ENCODE measurements at places on chromosomes 7 and 10.

- no peak for DNase-seq
Observed at GRCh38 chr7:117269886-117270285, 53.0 kb downstream of the WNT2 start.

- no peak for DNase-seq
Observed at GRCh38 chr10:109977382-109977806, 30.4 kb upstream of the ADD3 start.

- DNase-seq: no peak
Observed at GRCh38 chr7:22582863-22583622, 83.1 kb upstream of the STEAP1B start.

DNA sequence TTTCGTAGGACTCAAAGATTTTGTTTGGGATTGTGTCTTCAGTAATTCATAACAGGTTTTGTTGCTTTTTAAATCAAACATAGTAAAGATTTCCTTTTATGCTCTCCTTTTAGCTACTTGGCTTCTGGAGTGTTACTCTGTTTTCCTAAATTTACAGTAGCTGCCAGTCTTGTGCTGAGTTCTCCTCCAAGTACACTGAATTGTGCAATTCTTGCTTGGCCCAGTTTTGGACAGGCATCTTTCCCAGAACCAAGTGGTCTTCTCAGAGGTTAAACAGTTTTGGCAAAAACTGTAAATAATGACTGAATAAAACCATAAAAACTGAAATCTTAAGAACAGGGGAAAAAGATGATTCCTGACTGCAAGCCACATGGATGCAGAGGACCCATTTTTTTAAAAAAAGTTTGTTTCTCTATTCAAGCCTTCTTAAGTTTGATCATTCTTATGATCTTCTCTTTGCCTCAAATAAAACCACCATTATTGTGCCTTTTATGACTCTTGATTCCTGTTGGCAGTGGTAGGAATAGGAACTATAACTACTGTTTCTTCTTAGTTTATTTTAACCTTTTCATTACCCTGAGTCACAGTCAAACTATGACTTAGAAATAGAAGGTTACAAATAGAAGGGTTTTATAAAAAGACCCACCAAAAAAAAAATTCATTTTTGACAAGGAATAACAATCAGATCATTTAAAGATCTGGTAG is 88.0 kb downstream of the MDFIC start:
- no peak for DNase-seq

- no peak for DNase-seq
Observed at GRCh38 chr10:29897999-29898716, 161.2 kb downstream of the JCAD start.

- DNase-seq: no peak
Observed at GRCh38 chr7:130350945-130351790, 6.6 kb downstream of the CPA5 start.

- no peak for DNase-seq
Observed at GRCh38 chr10:126964190-126964589, 59.0 kb downstream of the DOCK1 start.

DNA sequence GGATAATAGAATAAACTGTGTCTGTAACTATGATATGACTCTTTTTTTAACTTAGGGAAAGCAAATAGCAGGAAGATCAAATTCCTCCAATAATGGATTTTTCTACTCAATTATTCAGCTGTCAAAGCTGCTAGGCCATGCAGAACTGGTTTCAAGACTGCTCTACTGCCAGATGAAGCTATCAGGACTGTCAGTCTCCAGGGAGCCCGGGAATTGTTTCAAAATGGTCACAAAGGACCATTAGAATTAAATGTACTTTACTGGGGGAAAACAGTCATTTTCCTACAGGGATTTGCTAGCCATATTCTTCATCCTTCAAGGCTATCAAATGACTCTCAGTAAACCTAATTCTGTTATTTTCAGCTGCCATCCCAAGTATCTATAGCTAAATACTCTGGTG is 276.3 kb downstream of the LHFPL3 start:
- DNase-seq: no peak

DNA sequence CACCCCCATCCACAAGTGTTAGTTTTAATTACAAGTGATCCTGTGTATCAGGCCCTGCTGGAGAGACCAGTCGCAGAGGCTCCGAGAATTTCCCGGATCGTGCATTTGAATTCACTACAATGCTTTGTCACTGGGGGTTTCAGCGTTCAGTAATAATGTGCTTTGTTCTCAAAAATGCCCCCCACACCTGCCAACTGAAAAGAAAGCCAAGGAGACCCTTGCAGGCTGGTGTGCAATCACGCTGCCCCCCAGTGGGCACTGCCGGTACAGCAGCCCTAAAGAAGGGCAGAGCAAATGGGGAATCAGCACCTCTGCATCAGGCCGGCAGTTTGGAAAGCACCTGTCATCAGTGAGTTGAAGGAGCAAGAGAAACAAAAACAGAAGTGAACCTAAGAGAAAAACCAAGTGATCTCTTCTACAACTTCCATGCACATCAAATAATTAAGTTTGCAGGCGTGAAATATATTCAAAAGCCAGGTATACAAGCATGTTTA is 177.6 kb downstream of the PARD3 start:
- peak; percentile 36 for DNase-seq

DNA sequence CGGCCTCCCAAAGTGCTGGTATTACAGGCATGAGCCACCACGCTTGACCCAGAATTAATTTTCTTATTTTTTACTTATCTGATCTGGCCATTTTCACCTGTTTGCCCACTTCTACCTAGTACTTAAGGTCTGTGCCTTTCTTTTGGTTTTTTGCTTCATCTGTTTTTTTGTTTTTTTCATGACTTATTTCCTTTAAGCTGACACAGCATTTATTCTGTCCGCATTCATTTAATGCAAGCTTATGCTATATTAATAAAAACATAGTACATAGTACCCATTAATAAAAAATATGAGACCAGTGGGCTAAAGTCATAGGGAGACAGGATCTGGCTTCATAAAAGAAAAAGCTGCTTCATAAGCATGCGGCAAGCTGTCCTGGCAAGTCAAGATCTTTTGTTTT is 205.4 kb downstream of the ZEB1 start:
- DNase-seq: no peak

DNA sequence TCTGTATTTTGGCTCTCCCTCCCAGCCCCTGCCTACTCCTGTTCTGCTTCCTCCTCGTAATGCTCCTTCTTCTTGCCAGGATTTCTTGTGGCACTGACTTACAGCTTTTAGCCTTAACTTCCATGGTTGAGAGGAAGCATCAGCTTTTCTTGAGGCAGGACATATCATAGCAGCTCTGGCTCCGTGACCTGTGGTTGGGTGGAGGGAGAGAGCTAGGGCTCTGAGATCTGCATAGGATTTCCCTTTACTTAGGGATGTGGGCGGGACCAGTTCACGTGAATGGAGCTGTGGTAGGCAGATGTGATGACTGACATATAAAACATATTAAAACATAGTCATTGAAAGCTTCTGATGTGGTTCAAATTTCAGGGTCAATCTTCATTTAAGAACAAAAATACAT is 10.6 kb upstream of the RAB11FIP2 start:
- no peak for DNase-seq

GRCh38 chr10:5555021-5555510 is 30.3 kb downstream of the CALML3 start:
- no peak for DNase-seq

DNA sequence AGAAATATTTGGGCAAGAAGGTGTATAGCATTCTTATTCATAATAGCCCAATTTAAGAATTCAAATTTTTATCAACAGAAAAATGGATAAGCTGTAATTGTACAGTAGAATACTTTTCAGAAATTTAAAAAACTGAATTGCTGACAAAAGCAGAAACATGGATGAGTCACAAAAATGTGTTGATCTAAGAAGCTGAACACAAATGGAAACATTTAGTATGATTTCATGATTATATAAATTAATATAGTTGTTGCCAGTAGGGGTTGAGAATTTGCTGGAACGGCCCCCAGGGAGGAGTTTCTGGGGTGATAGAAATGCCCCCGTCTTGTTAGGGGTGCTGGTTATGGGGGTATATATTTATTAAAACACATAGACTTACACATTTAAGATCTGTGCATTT is 179.1 kb downstream of the KLF6 start:
- DNase-seq: no peak

- no peak for DNase-seq
Observed at GRCh38 chr10:15859509-15859905, 800 bp downstream of the MINDY3 start.

GRCh38 chr10:127150136-127150535 is 46.3 kb downstream of the INSYN2A start:
- no peak for DNase-seq

DNA sequence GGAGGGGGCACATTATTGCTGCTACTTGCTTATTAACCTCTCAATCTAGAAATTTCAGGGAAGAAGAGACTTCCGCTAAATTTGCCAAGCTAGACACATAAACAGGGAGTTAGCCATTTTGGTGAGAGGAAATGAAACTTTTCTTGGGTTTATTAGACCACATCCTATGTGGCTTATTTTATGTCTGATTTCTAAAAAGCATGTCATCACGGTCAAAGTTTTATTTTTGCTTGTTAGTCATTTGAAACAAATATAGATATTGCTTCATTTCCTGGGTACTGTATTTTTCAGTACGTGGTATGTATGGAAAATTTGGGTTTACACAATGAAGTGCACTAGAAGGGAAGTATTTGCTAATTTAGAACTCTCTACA is 144.1 kb downstream of the TCF7L2 start:
- no peak for DNase-seq

- no peak for DNase-seq
Observed at GRCh38 chr7:151851145-151851751, 25.7 kb downstream of the PRKAG2 start.

GRCh38 chr10:43126759-43127424 is 11.4 kb upstream of the CSGALNACT2 start:
- DNase-seq: peak; percentile 31

GRCh38 chr10:44051091-44051490 is 333.8 kb downstream of the CXCL12 start:
- DNase-seq: no peak

DNA sequence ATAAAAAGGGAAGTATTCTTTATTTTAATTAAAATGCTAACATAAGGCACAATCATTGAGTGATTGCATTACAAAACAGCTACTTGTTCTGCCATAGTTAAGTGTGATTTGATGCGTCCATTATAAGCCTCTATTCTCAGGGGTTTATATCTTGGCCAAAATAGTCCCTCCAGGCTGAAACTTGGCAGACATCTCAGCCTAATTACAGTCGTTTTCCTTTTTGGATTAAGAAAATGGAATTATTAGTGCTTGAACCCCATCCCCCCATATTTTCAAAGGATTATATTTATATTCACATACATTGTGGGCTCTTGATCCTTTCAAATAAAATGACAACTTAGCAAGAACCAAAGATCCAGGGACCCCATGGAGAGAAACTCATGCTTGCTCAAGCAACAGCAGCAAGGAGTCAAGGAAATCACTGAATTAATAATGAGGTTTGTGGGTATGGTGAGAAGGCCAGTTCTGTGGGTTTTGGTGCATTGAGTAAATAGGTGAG is 66.7 kb upstream of the NEUROD6 start:
- no peak for DNase-seq

- no peak for DNase-seq
Observed at GRCh38 chr7:128214463-128214862, 26.6 kb upstream of the LEP start.

- no peak for DNase-seq
Observed at GRCh38 chr7:23889566-23889965, 179.5 kb downstream of the STK31 start.

DNA sequence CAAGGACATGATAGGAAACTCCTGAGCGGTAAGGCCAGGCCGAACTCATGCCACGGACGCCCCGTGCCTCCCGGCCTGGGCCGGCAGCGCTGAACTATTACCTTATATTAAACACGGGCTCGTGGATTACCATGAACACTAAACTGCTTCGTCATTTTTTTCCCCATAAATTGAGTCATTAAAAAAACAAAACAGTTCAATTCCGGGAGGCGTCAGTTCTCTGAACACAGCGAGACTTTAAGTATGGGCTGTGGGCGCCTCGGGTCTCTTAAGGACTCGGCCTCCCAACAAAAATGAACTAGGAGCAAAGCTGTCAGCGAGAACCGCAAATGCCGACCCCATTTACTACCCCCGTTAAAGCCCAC is 519 bp downstream of the PITRM1 start:
- peak; percentile 43 for DNase-seq

GRCh38 chr7:47552621-47553020 is 29.3 kb downstream of the TNS3 start:
- no peak for DNase-seq

- no peak for DNase-seq
Observed at GRCh38 chr7:98993024-98993897, 114.9 kb downstream of the TRRAP start.

DNA sequence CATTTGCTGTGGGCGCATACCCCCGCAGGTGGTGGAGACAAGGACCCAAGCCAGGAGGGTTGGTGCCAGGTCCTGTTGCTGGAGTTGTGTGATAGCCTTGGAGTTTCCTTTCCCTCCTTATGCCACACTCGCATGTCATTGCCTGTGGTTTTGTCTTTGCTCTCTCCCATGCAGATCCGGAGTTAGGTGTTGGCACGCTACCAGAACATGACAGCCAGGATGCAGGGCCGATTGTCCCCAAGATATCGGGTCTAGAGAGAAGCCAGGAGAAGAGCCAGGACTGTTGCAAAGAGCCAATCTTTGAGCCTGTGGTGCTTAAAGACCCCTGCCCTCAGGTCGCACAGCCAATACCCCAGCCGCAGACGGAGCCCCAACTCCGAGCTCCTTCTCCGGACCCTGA is 369.2 kb upstream of the GALNT17 start:
- no peak for DNase-seq

GRCh38 chr10:70192326-70192968 is 22.1 kb upstream of the SAR1A start:
- DNase-seq: no peak

GRCh38 chr10:102504179-102504975 is 605 bp downstream of the SUFU start:
- peak; percentile 75 for DNase-seq

DNA sequence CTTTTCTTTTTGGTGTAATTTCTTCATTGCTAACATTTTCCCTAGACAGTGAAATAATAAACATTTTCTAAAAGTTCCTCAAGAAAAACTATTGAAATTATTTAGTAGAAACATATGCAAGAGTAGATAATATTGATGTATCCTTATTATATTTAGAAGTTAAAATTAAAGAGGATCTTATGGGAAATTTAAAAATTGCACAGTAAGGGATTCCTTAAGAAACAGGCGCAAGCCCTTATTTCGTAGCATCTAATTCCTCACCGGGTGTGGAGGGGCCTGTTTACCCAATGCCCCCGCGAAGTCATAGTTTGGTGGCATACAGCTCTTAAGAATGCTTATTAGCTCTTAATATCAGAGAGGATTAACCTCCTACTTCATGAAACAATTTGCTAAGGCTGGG is 467.1 kb downstream of the DNAJB6 start:
- DNase-seq: no peak

GRCh38 chr7:141946796-141947195 is at the start of gene CLEC5A:
Gene CLEC5A, minus strand, starts transcription at chr7:141946974. Its CDS starts 682 bp downstream, at chr7:141946292.
- DNase-seq: no peak

GRCh38 chr10:44651834-44652233 is 259.3 kb upstream of the TMEM72 start:
- DNase-seq: no peak
